Aorta (tissue), 5 donors: ENCODE measurements at places on chromosomes 1 and 21.

GRCh38 chr21:33751120-33751519 lies 108.8 kb downstream of the ITSN1 start:
- DNase-seq = no peak

GRCh38 chr1:230548357-230548756 lies 93.9 kb upstream of the COG2 start:
- no peak for DNase-seq

DNA sequence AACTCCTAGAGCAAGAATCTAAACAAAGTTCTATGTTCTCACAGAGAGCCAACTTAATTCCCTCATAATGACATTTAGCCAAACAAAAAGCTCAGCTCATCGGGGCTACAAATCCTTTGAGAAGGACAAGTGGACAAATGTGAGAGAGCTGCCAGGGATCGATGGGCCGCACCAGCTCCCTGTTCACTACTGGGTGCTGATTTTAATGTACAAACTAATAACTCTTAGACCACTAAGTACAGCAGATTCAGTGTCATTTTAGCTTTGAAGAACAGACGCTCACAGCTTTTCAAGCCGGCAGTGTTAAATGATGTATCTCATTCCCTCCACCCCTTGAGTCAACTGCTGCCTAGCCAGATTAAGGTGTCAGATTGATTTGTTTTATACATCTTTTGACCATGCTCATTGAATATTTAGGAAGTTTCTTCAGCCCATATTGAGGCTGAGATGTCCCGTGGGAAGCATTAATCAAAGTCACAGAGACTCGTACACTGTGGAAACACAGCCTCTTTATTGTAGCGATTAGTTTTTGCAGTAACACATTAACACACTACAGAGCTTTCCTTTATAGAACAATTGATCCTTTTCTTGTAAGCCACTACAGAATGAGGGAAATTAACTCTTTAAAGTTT lies 21.1 kb downstream of the PROX1 start:
- DNase-seq = no peak

GRCh38 chr1:111598544-111598943 lies 21.0 kb upstream of the RAP1A start:
- no peak for DNase-seq

DNA sequence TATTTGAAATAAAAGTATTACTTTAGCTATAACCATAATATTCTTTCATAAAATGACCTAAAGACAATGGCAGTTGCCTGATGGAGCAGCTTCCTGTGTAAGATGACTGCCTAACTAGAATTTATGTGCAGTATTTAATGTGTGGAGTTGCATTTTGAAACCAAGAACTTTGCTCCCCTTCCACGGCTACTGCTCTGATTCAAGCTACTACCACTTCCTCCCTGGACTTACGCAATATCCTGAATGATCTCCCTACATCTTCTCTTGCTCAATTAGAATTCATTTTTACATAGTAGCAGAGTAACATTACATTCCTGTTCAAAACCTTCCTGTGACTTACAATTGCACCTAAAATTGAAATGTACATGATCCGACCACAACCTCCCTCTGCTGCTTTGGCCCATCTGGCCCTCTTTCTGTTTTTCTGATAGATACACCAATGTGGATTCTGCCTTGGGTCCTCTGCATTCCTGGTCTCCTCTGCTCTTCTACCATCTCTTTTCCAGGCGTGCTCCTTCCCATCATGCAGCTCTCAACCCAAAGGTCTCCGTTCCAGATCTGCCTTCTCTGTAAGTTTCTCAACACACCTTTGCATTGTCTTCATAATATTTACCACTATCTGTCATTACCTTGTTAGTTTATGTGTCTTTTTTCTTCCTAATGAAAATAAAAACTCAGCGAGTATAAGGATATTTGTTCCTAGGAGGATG lies 47.4 kb upstream of the USP25 start:
- no peak for DNase-seq

DNA sequence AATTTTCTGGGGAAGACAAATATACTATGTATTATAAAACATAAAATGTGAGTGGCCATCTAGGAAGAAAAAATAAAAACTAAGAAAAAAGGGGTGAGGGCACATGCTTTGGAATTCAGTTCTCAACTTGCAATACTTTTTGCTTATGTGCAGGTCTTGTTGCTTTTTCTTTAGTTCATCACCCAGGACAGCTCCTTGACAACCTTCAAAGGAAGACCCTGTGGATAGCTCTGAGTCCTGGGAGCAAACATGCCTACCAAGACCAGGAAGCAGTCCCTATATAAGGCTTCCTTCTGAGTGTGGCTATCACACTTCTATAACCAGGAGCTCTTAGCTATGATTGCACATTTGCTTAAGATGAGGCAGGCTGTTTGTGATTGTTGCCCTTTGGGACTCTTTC lies 78.0 kb downstream of the WDR64 start:
- no peak for DNase-seq

- DNase-seq = no peak
Measured at GRCh38 chr1:243842978-243843511, 7.0 kb downstream of the AKT3 start.

GRCh38 chr1:243672539-243673074 lies 177.4 kb downstream of the AKT3 start:
- no peak for DNase-seq

GRCh38 chr1:184854036-184854435 lies 99.4 kb upstream of the EDEM3 start:
- no peak for DNase-seq

DNA sequence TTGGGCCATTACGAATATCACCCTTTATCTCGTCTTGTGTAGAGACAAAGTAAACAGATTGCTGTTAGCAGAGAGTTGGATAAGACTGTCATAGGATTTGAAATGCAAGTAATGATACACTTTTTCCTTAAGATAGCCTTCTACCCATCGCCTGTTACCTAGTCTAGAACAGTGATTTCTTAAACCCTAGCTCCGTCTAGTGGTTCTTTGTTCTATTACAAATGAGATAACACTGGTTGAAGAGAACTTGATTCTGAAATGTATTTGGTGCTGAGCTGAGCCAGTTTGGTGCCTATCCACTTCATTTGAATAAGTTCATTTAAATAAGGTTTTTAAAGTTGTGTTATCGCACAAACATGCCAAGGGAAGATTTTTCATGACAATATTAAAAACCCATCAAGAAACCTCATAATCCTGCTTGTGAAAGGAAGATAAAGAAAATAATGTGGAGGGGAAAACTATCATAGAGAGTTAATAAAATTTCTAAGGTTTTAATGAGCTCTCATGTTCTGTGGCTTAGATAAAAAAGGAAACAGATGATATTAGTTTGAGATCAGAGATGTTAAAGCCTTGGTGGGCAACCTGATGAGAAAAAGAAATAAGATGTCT lies 1.5 kb upstream of the KCNH1 start:
- no peak for DNase-seq

GRCh38 chr1:224783006-224783651 lies 146.3 kb upstream of the DNAH14 start:
- no peak for DNase-seq

- DNase-seq = no peak
Measured at GRCh38 chr1:115189814-115190539, 100.7 kb upstream of the TSPAN2 start.

GRCh38 chr1:42886046-42886739 lies 39.8 kb downstream of the ZNF691 start:
- DNase-seq = no peak

GRCh38 chr1:236144446-236145150 lies 2.3 kb downstream of the GPR137B start:
- DNase-seq = no peak

GRCh38 chr1:153548722-153549688 lies at the start of gene S100A3:
Gene S100A3, minus strand, starts transcription at chr1:153549258. Its CDS starts 773 bp downstream, at chr1:153548485.
- DNase-seq = peak; percentile 90

DNA sequence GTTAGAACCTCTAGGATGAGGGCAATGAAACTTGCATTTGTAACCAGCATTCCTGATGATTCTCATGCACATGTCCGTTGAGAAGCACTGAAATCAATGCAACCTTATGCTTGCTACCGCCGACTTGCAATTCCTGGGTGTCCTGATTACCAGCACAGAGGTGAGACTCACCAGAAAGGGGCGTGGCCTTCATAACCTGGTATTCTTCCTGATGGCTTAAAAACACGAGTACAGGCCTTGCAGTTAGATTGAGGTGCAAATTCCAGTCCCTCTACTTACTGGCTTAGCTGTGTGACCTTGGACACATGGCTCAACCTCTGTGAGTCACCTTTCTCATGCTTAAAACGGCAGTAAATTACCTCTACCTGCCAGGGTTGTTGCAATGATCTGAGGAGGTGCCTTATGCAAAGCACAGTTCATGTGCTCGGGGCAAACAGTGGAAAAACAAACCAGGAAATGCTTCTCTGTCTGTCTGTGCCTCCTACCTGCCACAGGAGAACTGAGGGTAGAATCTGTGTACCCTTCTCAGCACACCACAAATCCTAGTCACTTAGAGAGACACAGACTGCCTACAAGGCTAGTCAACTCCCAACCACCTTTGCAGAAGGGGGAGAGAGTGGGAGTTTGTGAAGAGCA lies 39.1 kb upstream of the ECE1 start:
- no peak for DNase-seq

DNA sequence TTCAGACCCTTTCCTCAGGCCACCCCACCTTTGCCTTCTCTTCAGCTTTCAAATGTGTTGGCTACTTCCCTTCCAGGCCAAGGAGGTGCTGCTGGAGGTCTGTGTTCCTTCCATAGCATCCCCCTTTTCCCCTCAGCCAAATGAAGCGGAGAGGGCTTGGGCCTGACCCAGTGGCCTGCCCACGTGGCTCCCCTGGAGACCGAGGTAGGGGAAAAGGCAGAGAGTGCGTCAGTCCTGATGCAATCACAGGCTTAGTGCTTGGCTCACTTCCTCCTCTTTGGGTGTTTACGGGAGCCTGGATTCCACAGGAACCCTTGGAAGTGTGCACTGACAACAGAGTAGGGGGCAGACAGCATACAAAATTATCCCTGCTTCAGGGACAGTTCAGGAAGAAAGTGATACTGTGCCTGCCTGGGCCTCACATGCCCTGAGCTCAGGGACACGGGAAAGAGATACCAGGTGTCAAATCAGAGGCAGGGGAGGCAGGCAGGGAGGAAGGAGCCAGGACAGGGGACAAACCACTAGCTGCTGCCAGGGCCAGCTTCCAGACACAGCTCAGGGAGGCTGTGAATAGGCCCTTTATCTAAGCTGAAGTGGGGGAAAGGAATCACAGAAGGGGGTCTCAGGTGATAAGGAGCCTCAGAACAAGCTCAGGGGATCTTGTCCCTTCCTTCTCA lies 16.6 kb upstream of the PTP4A2 start:
- DNase-seq = peak; percentile 92

GRCh38 chr1:66261364-66261763 lies 272.6 kb upstream of the SGIP1 start:
- no peak for DNase-seq

DNA sequence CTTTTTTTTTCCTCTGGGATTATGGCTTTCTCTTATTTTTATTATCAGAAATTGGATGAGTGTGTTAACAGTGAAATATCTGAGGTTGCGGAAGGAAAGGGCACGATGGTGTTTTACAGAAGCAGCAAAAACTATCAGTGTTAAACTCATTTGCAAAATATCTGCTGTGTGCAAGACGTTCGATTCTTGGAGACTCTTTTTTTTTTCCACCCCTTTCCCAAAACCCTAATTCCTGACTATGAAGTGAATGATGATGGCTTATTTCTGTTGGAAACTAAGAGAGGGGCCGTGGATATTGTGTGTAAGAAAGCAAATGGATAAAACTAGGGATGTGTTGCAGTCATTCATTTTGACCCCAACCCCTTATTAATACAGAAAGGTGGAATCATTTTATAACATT lies 677 bp downstream of the NCAM2 start:
- DNase-seq = no peak

DNA sequence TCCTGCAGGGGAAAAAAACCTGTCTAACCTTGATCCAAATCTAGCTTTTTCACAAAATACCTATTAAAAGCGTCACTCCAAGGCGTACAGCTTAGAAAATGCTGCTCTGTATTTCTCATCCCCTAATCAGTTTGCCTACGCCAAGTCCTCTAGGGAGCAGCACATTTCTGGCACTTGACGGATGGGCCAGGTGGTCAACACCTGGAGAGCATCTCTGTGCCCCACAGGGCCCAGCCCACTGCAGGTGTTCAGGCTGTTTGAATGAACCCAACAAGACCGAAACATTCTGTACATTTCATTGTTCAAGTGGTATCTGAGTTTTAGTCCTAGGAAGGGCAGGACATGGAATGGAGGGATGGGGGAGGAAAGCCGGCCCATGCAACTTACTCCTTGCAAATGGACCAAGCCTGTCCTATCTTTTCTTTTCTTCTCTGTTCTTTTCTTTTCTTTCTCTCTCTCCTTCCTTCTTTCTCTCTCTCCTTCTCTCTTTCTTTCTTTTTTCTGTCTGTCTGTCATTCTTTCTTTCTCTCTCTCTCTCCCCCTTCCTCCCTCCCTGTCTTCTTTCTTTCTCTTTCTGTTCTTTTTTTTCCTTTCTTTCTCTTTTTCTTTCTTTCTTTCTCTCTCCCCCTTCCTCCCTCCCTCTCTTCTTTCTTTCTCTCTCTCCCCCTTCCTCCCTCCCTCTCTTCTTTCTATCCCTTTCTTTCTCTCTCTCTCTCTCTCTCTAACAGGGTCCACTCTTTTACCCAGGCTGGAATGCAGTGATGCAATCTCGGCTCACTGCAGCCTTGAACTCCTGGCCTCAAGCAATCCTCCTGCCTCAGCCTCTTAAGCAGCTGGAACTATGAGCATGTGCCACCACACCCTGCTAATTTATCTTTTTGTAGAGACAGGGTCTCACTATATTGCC lies 29.1 kb downstream of the IGFN1 start:
- DNase-seq = no peak

GRCh38 chr1:60229821-60230220 lies 156.3 kb upstream of the C1orf87 start:
- no peak for DNase-seq

GRCh38 chr1:31501505-31501904 lies 74.8 kb upstream of the TINAGL1 start:
- DNase-seq = no peak

DNA sequence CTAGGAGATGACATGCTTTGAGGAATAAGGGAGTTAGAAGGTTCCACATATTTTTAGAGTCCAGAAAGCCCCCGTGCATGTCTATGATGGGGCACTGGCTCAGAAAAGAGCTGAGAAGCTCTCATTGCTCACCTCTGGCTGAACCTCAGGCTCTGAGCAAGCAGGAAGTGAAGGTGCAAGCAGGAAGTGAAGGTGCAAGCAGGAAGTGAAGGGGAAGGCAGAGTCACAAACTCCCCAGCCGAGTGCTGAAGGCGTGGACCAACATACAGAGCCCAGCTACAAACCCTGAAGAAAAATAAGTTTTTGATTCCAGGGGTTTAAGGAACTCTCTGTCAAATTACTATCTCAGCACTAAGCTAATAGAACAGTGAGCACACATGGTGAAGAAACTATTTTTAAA lies 7.0 kb downstream of the KRTAP10-8 start:
- no peak for DNase-seq

DNA sequence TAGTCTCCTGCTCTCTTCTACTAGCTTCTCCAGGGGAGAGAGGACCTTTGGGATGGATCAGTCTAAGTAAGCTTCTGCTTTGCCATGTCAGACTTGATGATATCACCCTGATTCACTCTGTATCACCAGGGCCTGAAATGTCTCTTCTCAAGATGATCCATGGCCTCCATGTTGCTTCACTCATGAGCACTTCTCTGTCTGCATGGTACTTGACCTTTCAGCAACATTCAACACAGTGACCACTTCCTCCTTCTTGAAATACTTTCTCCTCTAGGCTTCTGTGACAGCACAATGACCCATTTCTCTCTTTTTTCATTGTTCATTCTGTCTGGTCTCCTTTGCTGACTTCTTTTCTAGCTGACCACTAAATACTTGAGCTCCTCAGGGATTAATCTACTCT lies 35.3 kb upstream of the NGF start:
- no peak for DNase-seq
